ENCODE measurements at places on chromosomes 2 and 18.

DNA sequence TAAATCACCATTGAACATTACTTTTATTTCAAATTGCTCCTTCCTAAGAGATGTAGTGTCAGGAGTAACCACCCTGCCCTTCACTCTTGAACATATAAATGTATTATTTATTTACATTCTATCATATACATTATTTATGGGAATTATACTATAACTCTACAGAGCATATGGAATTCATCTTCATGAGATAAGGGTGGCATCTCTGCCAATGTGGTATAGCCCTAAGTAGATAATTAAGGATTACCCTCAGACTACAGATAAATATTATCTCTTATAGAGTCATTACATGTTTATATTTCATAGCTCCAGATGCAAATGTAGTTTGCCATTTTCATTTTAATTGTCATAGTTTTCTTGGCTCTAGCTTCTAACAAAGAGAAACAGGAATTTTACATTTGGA is 17.3 kb downstream of the MEIS1 start:
- no peak for DNase-seq

GRCh38 chr2:240713928-240714746 is 22.5 kb downstream of the AQP12A start:
- no peak for DNase-seq

- DNase-seq, result peak; percentile 76
Observed at GRCh38 chr18:47680488-47680887, 250.0 kb downstream of the SMAD2 start.

DNA sequence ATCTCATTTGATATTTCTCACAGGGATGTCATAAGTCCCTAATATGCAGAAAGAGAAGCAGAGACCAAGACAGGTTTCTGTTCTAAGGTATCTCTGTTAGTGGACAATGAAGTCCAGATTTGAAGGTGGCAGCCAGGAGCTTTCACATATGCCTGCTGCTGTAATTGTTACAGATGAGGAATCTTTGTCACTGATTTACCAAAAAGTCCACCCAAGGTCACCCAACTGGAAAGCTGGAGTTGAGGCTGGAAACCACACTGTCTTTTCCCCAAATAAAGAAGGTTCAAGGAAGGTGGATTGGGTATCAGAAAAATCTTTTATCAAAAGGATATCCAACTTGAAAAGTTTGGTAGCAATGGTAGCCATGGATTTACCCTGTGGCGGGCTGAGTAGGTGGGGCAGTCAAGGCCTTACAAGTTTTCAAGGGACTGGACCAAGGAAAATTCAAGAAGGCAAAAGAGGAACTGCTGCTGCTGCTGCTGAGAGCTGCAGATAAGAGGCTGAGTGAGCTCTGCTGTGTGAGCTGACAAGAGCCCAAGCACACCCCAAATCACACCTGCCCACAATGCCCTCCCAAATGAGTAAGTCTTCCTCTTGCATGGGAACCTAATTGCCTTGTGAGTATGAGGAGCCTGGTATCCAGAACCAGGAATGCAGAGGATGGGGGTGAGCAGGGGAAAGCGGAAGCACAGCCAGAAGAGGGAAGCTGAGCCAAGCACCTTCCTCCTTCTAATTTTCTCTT is 241.2 kb downstream of the ANAPC1 start:
- no peak for DNase-seq

GRCh38 chr2:176525086-176525485 is 255.8 kb downstream of the MTX2 start:
- DNase-seq, result no peak

- no peak for DNase-seq
Observed at GRCh38 chr18:7778181-7778580, 211.1 kb downstream of the PTPRM start.

- no peak for DNase-seq
Observed at GRCh38 chr2:188318161-188318749, 26.6 kb downstream of the GULP1 start.

- no peak for DNase-seq
Observed at GRCh38 chr2:114127372-114127771, 237.5 kb downstream of the ACTR3 start.

- DNase-seq, result no peak
Observed at GRCh38 chr18:11104307-11104706, 45.1 kb downstream of the PIEZO2 start.

DNA sequence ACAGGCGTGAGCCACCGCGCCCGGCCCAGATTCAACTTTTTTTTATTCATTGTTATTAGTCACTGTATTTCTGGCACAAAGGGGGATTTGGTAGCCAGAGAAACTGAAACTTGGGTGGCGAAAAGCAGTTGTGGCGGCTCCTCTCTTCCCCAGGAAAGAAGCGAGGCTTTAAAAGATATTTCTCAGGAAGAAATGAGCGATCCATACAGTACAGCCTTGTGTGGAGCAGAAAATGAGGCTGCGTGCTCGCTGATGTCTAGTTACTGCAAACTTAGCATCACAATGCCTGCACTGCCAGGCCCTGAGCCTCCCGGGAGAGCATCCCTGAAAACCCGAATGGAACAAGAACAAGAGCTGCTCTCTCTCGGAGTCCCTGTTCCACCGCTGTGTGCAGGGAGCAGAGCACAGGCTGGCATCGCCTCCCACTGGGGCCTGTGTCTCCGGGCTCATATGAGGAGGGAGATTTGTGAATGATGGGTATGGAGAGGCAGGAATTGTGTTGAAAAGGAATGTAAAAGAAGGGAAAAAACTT is 234.0 kb downstream of the ZNF516 start:
- no peak for DNase-seq

DNA sequence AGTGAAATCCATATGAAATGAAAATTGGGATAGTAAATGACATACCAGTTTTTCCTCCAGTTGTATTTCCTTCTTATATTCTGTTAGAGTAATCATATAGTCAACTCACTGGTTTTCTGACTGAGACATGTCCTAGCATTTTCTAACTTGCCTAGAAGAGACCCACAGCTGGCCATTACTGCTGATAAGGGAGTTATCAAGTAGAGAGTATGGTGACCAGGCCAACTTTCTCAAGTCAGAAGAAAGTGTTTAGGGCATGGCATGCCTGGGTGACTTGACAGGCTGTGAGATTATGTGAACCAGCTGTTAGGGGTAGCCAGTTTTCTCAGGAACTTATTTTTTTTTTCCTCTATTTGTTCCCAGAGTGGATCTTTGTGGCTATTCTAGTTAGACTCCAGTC is 81.2 kb downstream of the GPD2 start:
- no peak for DNase-seq

DNA sequence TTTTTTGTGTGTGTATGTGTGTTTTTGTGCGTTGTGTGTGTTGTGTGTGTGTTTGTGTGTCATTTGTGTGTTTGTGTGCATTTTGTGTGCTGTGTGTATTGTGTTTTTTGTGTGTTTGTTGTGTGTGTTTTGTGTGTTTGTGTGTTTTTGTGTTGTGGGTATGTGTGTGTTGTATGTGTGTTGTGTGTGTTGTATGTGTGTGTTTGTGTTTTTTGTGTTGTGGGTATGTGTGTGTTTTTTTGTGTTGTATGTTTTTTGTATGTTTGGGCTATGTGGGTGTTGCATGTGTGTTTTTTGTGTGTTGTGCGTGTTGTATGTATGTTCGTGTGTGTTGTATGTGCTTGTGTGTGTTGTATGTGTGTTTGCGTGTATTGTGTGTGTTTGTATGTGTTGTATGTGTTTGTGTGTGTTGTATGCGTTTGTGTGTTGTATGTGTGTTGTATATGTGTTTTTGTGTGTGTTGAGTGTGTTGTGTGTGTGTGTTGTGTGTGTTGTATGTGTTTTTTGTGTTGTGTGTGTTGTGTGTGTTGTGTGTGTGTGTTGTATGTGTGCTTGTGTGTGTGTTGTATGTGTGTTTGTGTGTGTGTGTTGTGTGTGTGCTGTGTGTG is 275.3 kb downstream of the HRH4 start:
- no peak for DNase-seq

DNA sequence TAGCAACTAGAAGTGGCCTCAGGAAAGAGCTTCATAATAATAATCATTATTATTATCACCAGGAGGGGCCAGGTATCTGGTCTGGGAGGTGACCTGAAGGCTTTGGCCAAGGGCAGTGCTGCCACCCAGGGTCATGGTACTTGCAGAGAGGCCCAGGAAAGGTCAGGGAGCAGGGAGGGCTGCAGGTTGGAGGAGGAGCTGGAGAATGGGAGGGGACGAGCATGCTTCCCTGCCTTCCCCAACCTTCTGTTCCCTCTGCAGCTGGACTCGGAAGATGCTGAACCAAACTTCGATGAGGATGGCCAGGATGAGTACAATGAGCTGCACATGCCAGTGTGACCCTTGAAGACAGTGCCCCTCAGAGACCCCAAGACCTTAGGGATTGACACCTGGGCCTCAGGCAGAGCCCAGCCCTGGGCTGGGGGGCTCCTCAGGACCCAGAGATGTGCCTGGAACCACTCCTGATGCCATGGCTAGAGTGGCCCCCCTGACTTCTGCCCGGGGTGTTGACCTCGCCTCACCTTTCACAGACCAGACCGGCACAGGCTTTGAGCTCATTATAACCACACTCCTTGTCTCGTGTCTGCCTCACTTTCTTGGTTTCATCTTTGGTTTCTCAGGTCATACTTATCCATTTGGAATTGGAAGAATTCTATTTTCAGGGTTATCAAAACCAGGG is 14.1 kb downstream of the SLC4A3 start:
- peak; percentile 16 for DNase-seq

- DNase-seq, result no peak
Observed at GRCh38 chr2:182585001-182585400, 131.1 kb upstream of the DNAJC10 start.

- no peak for DNase-seq
Observed at GRCh38 chr2:188785061-188785460, 189.1 kb upstream of the COL3A1 start.

DNA sequence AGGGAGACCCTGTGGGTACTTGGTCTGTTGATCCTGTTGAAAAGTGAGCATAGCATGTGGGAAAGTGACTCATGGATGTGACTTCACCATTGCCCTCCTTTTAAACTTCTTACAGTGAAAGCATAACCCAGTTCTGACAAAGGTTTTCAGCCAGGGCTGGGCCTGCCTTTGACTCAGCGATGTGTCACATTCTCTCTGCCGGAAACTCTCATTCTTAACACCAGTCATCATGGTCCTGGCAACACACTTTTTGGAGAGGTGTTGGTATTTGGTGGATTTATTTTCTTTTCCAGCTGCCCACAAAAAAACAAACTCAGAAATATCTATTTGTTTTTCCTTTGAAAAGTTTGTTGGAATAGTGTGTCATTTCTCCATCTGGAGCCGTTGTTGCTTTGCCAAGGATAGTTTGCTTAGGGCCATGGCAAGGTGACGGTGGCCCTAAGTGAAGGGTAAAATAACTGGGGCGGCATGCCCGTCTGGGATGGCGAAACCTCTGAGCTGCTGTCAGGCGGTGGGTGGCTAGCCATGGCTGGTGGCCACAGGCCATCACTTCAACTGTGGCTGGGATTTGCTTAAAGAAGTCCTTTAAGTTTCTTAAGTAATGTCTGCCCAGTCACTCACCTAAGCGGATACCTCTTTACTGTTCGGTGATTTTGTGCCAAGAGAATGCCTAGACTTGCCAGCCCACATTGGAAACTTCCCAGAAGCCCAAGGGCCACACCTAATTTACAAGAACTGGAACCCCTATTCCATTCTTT is 123.3 kb downstream of the LTBP1 start:
- DNase-seq, result no peak

- no peak for DNase-seq
Observed at GRCh38 chr18:23300231-23300805, 152.8 kb upstream of the RIOK3 start.

GRCh38 chr2:1840046-1840445 is 95.7 kb upstream of the PXDN start:
- DNase-seq, result no peak

GRCh38 chr2:224039080-224039769 is at the start of gene SERPINE2:
TSS of gene SERPINE2 (minus strand) at chr2:224039286. CDS start at chr2:224001900, 37,386 bp downstream.
- peak; percentile 76 for DNase-seq

DNA sequence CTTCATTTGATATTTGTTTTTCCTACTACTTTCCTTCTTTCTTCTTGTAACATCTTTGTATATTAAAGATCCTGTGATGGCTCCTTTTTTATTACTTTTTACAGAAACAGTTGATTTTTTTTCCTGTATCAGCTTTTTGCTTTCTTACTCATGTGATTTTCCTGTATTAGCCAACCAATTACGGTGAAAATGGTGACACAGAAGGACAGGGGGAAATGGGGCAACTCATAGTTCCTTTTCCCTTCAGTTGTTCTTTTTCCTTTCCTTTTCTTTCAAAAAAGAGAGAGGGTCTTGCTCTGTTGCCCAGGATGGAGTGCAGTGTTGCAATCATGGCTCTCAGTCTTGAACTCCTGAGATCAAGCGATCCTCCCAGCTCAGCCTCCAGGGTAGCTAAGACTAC is 117.8 kb downstream of the ATL2 start:
- no peak for DNase-seq

GRCh38 chr2:108377401-108377800 is 353 bp upstream of the SULT1C4 start:
- no peak for DNase-seq

DNA sequence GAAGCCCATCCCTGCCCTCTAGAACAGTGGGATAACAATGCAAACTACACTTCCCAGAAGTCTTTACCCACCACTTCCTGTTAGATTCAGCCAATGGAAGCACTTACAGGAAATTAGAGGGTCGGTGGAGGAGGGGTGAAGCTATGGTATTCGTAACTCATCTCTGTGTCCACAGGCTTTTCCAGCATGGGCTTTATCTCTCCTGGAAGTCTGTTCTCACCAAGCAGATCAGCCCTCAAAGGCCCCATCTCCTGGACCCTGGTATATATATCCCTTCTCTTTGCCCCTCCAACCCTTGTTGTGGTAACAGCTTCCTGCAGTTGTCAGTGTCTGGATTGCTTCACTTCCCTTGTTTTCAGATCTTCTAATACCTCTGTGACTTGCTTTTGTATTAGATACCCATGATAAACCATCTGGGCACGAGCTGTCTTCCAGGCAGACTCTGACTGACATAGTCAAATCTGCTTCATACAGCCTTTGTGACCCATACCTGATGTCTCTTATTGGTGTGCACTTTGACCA is 475.0 kb upstream of the POU3F3 start:
- peak; percentile 21 for DNase-seq

GRCh38 chr2:220096406-220096805 is 469.0 kb downstream of the SLC4A3 start:
- no peak for DNase-seq

DNA sequence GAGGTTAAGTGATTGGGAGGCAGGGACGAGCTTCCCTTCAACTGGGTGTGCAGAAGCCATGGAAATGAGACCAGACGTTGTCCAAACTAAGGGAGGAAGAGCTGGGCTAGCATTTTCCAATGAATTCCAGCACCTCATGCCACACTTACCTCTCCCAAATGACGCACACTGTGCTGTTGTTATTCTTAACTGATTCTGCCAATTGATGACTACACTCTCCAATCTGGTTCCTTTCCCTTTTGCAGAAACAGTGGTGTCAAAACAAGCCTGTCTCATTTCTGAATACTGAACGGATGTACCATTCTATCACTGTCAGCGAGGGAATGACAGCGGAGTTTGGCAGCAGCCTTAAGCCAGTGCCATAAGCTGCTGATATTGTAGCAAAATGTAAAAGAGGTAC is 380.5 kb upstream of the HNRNPA3 start:
- no peak for DNase-seq
